ENCODE measurements at places on chromosomes 3 and 15.

DNA sequence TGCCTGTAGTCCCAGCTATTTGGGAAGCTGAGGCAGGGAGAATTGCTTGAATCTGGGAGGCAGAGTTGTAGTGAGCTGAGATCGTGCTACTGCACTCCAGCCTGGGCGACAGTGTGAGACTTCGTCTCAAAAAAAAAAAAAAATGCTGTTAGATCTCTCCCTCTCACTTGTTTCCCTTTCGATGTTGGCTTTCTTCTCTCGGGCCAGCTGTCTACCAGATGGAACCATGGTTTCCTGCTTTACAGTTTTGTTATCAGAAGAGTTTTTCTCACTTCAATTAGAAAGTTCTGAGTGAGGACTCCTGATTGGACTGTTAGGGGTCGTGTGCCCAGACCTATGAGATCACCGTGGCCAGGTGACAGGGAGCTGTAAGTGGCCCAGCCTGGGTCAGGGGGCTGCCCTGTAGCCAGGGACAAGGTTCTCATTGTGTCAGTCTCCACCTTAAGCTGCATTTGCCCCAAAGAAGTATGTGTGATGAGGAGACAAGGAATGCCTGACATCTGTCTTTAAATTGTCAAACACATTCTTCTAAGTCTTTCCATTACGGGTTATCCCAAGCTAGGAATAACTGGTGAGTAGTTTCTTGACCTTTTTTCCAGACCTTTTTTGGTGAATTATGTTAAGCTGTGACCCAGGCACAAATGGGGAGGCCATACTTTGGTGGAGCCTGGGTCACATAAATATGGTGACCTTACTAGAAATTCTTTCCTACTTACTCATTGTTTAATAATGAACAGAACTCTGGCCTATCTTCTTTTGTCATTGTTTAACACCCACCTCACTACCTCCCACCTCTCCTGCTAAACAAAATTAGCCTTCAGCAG lies 25.2 kb downstream of the SNAPC5 start:
- no peak for DNase-seq
- no peaks in the 10 kb centered on the region for H3K27me3 ChIP-seq
- peak overlapping the region; percentile 64 for H3K27ac ChIP-seq

GRCh38 chr3:195892105-195893043 lies 16.0 kb downstream of the TNK2 start:
- H3K4me1 ChIP-seq, result peaks cover 18% of the 10 kb centered on the region
- no peaks in the 10 kb centered on the region for H3K27me3 ChIP-seq
- H3K27ac ChIP-seq, result no peak overlapping the region
- no peak for DNase-seq

DNA sequence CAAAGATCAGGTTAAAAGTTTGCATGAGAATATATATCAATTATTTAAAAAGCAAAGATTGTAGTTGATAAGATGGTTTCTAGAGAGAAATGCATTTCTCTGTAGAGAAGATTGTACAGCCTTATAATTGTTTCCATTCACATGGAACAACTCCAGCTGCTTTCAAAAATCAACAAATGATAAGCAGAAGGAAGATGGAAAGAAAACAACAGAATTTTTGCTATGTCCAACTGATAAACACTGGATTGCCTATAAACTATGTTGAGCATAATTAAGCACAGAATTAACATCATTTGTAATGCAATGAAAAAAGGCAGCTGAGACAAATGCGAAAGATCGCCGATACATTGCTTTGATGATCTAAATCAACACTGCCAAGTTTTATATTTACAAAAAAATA lies 89.0 kb downstream of the C3orf85 start:
- DNase-seq, result no peak
- H3K27ac ChIP-seq, result no peak overlapping the region
- H3K4me3 ChIP-seq, result no peak overlapping the region
- H3K27me3 ChIP-seq, result no peaks in the 10 kb centered on the region

GRCh38 chr15:96503276-96503675 lies 172.8 kb downstream of the NR2F2 start:
- DNase-seq, result no peak
- no peaks in the 10 kb centered on the region for H3K27me3 ChIP-seq
- H3K4me3 ChIP-seq, result no peak overlapping the region

- peak overlapping the region; percentile 26 for H3K27ac ChIP-seq
- H3K4me1 ChIP-seq, result peaks cover 29% of the 10 kb centered on the region
- H3K27me3 ChIP-seq, result no peaks in the 10 kb centered on the region
- no peak for DNase-seq
Observed at GRCh38 chr3:51975852-51976549, 1.1 kb downstream of the ABHD14A start.

DNA sequence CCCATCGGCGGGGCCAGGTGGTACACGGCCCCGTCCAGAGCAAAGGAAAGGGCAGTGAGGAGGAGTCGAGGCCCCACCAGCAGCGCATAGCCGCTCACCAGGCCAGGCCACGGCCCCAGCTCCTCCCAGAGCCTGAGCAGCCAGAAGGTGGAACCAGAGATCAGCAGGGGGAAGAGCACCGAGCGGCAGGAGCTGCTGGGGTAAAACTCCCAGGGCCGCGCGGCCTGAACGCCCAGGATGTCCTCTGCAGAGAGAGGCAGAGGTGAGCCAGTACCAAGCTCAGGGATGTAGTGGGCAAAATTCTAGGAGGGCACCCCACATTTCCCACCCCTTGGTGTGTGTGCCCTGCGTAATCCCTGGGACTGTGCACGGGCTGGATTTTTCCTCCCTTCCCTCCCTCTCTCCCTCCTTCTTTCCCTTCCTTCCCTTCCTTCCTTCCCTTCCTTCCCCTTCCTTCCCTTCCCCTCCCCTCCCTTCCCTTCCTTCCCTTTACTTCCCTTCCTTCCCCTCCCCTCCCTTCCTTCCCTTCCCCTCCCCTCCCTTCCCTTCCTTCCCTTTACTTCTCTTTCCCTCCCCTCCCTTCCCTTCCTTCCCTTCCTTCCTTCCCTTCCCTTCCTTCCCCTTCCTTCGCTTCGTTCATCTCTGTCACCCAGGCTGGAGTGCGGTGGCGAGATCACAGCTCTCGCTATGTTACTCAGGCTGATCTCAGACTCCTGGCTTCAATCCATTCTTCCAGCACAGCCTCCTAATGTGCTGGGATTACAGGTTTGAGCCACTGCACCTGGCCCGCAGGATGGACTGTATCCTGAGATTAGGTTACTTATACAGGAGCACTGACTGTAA lies 6.3 kb upstream of the NCBP2 start:
- no peak overlapping the region for H3K27ac ChIP-seq
- H3K4me1 ChIP-seq, result no peaks in the 10 kb centered on the region
- H3K36me3 ChIP-seq, result no peaks in the 10 kb centered on the region
- no peak for DNase-seq
- H3K4me3 ChIP-seq, result no peak overlapping the region

DNA sequence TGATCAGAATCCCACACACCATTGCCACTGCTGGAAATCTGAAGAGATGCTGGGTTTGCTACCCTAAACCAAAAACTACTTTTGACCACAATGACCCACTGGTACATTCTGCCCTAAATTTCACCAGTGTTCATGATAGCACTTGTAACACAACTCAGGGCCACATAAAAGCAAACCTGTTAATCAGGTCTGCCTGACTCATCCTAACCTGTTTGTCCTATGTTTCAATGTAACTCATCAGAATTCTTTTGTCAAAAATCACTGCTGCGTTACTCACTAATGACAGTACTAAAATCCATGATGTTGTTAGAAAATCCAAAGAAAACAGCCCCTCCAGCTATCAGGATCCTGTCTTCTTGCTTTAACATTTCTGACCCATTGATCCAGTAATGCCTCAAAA lies 55.6 kb upstream of the XCR1 start:
- H3K36me3 ChIP-seq, result no peaks in the 10 kb centered on the region
- peaks cover 45% of the 10 kb centered on the region for H3K4me1 ChIP-seq
- no peak overlapping the region for H3K27ac ChIP-seq
- no peak for DNase-seq

- no peak overlapping the region for H3K4me3 ChIP-seq
- H3K27ac ChIP-seq, result no peak overlapping the region
- DNase-seq, result no peak
- H3K4me1 ChIP-seq, result no peaks in the 10 kb centered on the region
- no peaks in the 10 kb centered on the region for H3K27me3 ChIP-seq
Observed at GRCh38 chr3:59609657-59610348, 560.0 kb upstream of the CFAP20DC start.

DNA sequence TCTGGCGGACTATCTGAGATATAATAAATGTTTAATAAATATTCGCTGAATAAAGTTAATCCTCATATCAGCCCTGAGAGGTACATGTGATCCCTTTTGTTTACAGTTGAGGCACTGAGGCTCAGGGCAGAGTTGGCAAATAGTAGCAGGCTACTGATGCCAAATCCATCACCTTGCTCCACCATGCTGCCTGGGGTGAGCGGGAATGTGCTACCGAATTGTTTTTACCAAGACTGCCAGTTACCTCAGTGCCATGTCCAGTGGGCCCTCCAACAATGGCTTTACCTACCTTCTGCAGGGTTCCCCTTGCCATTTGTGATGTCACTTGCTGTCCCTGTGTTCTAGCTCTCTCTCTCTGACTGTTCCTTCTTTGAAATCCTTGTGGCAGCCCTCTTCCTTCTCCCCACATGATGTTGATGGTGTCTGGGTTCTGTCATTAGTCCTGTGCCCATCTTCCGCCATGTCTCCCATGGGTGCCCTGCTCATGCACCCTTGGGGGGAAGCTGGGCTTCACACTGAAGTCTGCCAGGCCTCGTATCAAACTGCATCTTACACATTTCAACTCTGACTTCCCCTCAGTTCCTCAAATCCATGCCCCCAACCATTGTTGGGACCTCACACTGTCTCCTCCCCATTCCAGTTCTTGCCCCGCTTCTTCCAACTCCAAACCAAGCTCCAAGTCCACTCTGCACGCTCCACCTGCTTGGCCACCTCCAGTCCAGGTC lies 35.4 kb downstream of the SLCO2A1 start:
- peaks cover 11% of the 10 kb centered on the region for H3K27me3 ChIP-seq
- no peak overlapping the region for H3K27ac ChIP-seq
- H3K4me1 ChIP-seq, result no peaks in the 10 kb centered on the region
- no peak for DNase-seq
- no peak overlapping the region for H3K4me3 ChIP-seq

- no peaks in the 10 kb centered on the region for H3K36me3 ChIP-seq
- no peak for DNase-seq
- H3K4me3 ChIP-seq, result no peak overlapping the region
Observed at GRCh38 chr3:40191850-40192448, 117.6 kb upstream of the EIF1B start.

- peaks cover 11% of the 10 kb centered on the region for H3K36me3 ChIP-seq
- H3K4me1 ChIP-seq, result no peaks in the 10 kb centered on the region
- DNase-seq, result no peak
- no peaks in the 10 kb centered on the region for H3K27me3 ChIP-seq
- H3K4me3 ChIP-seq, result no peak overlapping the region
Observed at GRCh38 chr15:44775953-44776352, 39.6 kb downstream of the TRIM69 start.

DNA sequence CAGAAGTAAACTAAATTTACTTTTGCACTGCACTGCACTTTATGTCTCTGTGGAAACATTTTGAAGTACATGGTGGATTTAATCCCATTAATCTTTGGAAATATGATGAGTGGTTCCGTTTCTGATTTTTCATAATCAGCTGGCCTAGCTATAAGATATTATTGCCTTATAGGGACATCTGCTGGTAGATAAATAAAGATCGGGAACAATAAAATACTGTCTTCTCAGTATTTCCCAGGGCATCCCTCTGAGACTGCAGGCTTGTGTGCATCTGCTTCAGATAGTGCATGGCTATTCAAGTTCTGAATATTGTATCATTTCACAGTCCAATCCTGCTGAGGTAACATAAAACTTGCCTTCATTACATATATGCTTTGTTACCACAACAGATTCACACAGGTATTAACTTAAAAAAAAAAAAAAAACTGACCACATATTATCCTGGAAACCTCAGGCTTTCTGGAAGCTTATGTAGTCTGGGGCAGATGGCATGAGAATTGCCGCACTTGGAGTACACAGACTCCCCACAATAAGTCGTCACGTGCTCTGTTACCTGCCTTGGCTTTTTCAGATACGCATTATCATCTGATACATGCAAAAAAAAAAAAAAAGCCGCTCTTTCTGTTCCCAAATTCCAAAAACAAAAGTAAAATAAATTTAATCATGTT lies 330.8 kb upstream of the AGTR1 start:
- no peak for DNase-seq
- no peaks in the 10 kb centered on the region for H3K4me1 ChIP-seq
- no peak overlapping the region for H3K4me3 ChIP-seq
- H3K27ac ChIP-seq, result no peak overlapping the region
- no peaks in the 10 kb centered on the region for H3K27me3 ChIP-seq

DNA sequence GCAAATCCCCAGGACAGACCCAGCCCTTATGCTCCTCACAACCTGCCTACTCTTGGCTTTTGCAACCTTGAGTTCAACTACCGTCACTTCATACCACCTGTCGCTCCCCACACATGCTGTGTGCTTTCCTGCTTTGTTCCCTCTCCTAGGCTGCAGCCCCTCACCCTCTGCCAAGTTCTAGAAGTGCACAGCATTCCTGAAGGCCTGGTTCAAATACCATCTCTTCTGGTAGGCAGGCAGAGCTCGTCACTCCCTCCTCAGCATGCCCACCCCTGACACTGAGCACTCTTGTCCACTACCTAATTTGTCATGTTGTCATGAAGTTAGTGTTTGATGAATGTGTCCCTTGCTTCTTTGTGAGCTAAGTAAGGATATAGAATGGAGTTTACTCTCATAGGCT lies 129.6 kb downstream of the SEMA6D start:
- H3K27ac ChIP-seq, result no peak overlapping the region
- no peak overlapping the region for H3K4me3 ChIP-seq
- no peaks in the 10 kb centered on the region for H3K36me3 ChIP-seq

- no peak overlapping the region for H3K27ac ChIP-seq
- H3K27me3 ChIP-seq, result no peaks in the 10 kb centered on the region
- no peak for DNase-seq
- no peaks in the 10 kb centered on the region for H3K36me3 ChIP-seq
- H3K4me1 ChIP-seq, result peaks cover 16% of the 10 kb centered on the region
- H3K4me3 ChIP-seq, result no peak overlapping the region
Observed at GRCh38 chr3:143439817-143440216, 320.2 kb downstream of the CHST2 start.

DNA sequence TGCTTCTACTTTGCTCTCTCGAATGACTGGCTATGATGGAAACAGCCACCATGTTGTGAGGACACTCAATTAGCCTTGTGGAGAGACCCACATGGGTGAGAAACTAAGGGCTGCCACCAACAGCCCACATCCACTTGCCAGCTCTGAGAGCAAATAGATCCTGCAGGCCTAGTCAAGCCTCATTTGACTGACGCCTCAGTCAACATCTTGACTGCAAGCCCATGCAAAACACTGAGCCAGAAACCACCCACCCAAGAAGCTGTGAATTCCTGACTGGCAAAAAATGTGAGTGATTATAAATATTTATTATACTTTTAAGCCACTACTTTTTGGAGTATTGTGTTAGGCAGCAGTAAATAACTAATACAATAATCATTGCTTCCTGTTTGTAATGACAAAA lies 58.4 kb downstream of the NOX5 start:
- peaks cover 5% of the 10 kb centered on the region for H3K4me1 ChIP-seq
- H3K27me3 ChIP-seq, result peaks cover 32% of the 10 kb centered on the region
- H3K36me3 ChIP-seq, result no peaks in the 10 kb centered on the region
